DMS153 (cell line): ENCODE measurements at places on chromosomes 13 and 19.

DNA sequence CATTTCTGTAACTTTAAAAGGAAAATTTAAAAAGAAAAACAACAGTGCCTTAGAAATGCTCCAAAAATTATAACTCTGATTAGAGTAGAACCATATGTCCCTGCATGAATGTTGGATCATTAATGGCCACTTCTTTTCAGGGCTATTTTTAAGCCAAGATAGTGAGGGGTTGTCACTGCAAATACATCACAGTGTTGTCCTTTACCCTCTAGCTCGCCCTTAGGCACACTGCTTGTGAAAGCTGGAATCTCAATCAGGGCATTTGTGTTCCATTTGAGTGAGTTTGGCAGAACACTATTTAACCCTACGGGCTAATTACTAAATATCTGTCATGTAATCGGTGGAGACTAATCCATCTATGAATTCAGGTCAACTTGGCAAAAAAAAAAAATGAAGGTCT, 212.2 kb downstream of the NHLRC3 start:
- no peak for DNase-seq

- DNase-seq, result no peak
These were observed 546.6 kb downstream of the KCTD12 start for GRCh38 chr13:76339649-76340048.

GRCh38 chr13:94154367-94154766, 325.1 kb downstream of the DCT start:
- DNase-seq, result no peak

DNA sequence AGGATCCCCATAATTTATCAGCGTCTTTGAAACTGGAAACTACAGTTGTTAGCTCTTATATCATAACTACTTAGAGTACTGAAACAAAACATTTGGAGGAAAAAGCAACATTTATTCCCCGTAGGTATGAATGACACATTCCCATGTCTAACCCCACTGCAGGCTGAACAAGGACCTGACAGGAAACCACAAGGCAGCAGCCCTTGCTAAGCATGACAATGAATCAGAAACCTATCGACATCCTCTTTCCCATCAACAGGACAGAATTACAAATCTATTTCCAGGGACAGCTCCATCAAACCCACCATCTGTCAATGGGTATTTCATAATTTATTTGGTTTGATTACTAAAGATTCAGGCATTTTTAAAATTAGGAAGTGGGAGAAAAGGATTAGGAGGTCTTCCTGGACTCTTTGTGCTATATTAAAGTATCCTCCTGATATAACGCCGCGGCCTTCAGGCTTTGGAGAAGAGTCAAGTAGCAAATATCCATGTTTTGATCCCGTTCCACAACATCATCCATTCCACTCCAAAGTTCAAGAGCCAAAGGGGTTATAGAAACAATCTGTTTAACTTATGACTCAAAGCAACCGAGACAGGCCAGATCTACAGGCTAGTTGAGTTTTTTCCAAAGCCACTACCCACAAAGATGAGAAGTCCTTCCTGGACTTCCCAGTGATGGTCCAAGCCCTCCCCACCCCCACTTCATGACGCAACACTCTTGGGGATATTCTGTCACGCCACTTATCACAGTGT, 51.1 kb downstream of the FAM216B start:
- no peak for DNase-seq

DNA sequence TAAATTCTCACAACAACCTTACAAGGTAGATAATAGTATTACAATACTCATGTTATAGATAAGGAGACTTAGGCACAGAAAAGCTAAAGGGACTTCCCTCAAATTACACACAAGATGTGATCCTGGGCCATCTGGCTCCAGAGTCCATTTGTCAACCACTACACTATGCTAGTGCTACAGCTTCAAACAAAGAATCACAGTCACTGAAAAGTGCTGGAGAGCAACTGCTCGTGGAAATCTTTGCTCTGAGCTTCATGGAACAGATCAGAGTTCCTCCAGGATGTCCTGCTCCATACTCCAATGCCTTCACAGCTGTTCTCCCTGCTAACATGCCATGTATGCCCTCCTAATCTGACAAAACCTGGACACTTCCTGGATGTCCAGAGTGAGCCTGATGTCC, 271.2 kb downstream of the ENOX1 start:
- DNase-seq, result no peak
